Spleen (tissue), 13 donors: ENCODE measurements at places on chromosomes 5 and 9. TPM values are rescaled to one million over a fixed set of nuclear protein-coding genes. Genes with fewer than 3 reads are reported as not detected.

FSTL4 gene
- not detected for total RNA-seq

- H3K27ac ChIP-seq, result no peak overlapping the region
- no peaks in the 10 kb centered on the region for H3K4me1 ChIP-seq
- no peaks in the 10 kb centered on the region for H3K27me3 ChIP-seq
- no peak overlapping the region for H3K4me3 ChIP-seq
- no peak for DNase-seq
- no peaks in the 10 kb centered on the region for H3K36me3 ChIP-seq
Observed at GRCh38 chr5:89047571-89047970, 164.6 kb upstream of the MEF2C start.

DNA sequence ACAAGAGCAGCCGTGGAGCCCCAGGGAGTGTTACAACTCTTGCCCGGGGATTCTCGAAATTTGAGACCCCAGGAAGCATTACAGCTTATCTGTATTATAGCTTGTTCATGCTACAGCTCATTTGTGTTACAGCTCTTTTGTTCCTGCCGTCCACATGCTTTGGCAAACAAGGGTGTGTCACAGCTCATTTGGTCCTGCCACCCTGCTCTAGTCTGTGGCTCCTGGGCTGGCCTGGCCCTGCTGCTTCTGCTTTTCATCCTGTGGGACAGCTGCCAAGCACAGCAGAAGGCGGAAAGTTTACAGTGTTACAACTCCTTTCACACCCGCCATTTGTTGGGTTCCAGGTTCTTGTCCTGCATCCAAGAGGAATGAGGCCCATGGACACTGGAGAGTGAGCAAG, 685.0 kb downstream of the SLCO4C1 start:
- no peaks in the 10 kb centered on the region for H3K36me3 ChIP-seq
- no peaks in the 10 kb centered on the region for H3K27me3 ChIP-seq
- no peak for DNase-seq
- H3K27ac ChIP-seq, result no peak overlapping the region

- H3K36me3 ChIP-seq, result no peaks in the 10 kb centered on the region
- no peaks in the 10 kb centered on the region for H3K4me1 ChIP-seq
- H3K4me3 ChIP-seq, result no peak overlapping the region
- no peak for DNase-seq
- no peak overlapping the region for H3K27ac ChIP-seq
Observed at GRCh38 chr9:17824616-17825264, 245.9 kb downstream of the SH3GL2 start.

DNA sequence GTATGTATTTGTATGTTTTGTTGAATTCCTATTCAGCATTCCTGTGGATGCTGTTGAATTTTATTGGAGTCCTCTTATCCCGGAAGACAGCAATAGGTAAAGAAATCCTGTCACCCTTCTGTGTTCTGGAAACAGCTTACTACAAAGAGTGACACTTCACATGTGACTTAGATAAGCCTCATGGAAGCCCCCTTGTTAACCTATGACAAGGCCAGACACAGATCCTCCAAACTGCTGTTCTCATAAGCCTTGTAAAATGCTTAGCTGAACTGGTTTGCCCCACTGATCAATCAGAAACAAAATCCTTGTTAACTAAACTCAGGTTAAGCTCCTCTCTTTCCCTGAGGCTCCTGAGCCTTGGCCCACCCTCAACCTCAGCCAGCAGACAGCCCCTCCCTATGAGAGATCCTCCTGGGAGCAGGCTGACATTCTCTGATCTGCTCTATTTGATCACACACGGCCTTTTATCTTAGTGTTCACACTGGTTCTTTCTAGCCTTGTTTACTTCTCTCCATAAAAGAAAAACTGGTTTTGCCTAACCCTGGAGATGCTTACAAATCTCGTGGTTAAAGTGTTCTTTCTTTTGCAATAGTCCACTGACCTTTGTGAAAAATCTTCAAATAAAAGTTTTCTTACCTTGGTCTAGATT, 29.4 kb upstream of the ATP6V1G1 start:
- H3K27ac ChIP-seq, result no peak overlapping the region
- no peaks in the 10 kb centered on the region for H3K27me3 ChIP-seq
- DNase-seq, result no peak

DNA sequence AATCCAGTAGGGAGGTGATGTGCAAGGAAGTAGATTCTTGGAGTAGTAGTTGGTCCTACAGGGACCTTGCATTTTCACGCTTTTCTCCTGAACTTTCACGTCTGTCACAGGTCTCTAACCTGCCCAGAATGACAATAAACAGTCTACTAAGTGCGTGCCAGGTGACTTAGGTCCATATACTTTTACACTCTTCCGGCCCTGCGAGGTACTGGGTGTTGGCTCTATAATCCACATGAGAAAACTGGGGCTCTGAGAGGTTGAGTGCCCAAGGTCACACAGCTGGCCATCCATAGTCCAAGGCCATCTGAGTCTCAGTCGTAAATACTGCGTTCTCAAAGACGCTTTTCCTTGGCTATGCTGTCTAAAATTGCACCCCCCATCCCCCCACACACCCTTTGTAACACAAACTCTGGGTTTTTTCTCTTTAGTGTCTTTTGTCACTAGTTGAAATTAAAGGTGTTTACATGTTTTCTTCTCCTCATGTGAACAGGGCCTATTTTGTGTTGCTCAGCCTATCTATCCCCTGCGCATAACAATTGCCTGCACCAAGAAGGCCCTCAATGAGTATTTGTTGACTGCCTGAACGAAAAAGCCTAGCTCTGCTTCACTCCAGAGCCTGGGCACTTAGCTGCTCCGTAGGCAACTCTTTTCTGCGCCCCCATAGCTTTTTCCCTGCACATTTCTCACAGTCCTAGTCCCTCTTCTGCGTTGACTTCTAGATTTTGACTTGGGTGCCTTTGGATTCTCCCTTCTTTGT, 943 bp downstream of the SFXN1 start:
- H3K4me1 ChIP-seq, result peaks cover 55% of the 10 kb centered on the region
- no peaks in the 10 kb centered on the region for H3K27me3 ChIP-seq
- DNase-seq, result no peak
- peaks cover 4% of the 10 kb centered on the region for H3K36me3 ChIP-seq

TAF11L10 gene
- not detected for total RNA-seq

GRCh38 chr5:6601271-6601670, 31.6 kb downstream of the NSUN2 start:
- no peak overlapping the region for H3K4me3 ChIP-seq
- H3K4me1 ChIP-seq, result no peaks in the 10 kb centered on the region
- peaks cover 93% of the 10 kb centered on the region for H3K36me3 ChIP-seq
- H3K27me3 ChIP-seq, result no peaks in the 10 kb centered on the region
- no peak for DNase-seq
- H3K27ac ChIP-seq, result no peak overlapping the region
